ENCODE measurements at places on chromosomes 4 and X.
A peak's percentile ranks its signal among the peaks of the same experiment; 100 is the strongest.

DNA sequence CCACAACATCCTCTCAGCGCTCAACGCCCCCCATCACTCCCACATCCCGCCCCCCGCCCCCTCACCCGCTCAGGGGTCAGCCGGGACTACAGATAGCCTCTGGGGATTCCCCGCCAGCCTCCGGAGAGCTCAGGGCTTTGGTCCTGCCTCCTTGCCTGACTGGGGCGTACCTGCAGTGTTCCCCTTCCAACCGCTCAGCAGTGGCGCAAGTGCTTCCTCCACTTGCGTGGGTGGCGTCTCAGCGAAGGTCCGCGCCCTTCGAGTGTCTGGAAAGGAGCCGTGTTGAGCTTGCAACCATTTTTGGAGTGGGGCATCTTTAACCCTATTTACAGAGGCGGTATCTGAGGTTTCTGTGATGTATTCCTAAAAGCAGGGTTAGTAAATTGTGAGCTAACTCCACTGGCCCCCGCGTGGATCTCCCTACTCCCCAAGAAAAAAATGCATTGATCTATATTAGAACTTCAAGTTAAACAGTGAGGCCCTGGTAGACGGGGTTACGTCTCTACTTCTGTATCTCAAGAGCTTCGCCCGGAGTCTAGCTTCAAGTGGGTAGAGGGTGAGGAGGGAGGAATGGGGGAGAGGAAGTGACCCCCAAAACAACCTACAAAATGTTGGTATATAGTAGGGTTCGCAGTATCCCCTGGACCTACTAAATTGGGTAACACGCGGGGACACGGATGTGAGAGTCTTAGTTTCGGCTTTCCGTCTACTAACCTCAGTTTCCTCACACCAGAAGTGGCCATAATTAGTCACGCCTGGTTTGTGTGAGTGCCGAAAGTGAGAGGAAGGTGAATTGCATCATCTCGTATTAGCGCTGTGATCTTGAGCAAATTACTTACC, 16.1 kb downstream of the NKX3-2 start:
- no peak overlapping the region for H3K27ac ChIP-seq
- no peaks in the 10 kb centered on the region for H3K4me1 ChIP-seq
- H3K36me3 ChIP-seq = no peaks in the 10 kb centered on the region
- H3K27me3 ChIP-seq = no peaks in the 10 kb centered on the region

- no peak for DNase-seq
- H3K4me1 ChIP-seq = peaks cover 17% of the 10 kb centered on the region
- peak overlapping the region; percentile 84 for H3K27ac ChIP-seq
- peak overlapping the region; percentile 64 for H3K4me3 ChIP-seq
- H3K36me3 ChIP-seq = peaks cover 2% of the 10 kb centered on the region
- H3K27me3 ChIP-seq = no peaks in the 10 kb centered on the region
These were observed 1.4 kb downstream of the MID1 start for GRCh38 chrX:10618961-10619360.

DNA sequence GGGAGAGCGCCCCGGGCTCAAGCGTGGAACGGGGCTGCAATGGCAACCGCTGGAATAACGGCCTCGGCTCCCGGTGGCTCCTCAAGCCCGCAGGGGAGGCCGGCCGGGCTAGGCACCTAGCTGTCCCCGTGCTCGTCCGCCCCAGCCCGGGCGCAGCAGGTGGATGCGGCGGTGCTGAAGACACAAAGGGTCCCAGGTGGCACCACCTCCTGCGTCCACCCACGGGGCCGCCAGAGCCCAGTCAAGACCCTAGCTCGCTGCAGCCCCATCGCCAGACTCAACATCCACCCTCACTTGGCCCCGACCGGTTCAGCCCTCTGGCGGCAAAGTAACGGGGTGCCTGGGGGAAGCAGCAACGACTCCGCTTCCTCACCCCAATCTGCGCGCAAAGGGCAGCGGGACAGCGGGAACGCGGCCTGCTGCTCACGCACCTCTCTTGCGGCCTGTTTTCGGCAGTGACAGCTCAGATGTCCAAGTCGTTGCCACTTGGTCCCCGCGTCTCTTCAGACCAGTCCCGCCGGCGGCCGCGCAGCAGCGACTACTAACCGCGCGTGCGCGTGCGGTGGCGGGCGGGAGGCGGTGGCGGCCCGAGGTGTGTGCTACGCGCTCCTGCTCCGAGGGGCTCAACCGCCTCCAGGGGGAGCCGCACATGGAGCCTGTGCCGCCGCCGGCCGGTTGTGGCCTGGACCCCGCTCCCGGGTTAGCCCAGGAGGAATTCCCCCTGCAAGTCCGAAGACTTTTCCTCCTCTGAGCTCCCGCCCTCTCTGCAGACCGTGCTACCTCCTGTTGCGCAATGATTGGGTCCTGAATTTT, at the start of gene CLGN:
Gene CLGN (minus strand): TSS at position 543 of the 813 bp plus-strand sequence. CDS start 14,570 bp downstream, outside the sequence.
- H3K4me1 ChIP-seq = peaks cover 9% of the 10 kb centered on the region
- H3K4me3 ChIP-seq = peak within 1 kb of the TSS; percentile 71
- H3K27me3 ChIP-seq = no peaks in the 10 kb centered on the region
- peak within 1 kb of the TSS; percentile 67 for H3K27ac ChIP-seq
- H3K36me3 ChIP-seq = no peaks in the 10 kb centered on the region

DNA sequence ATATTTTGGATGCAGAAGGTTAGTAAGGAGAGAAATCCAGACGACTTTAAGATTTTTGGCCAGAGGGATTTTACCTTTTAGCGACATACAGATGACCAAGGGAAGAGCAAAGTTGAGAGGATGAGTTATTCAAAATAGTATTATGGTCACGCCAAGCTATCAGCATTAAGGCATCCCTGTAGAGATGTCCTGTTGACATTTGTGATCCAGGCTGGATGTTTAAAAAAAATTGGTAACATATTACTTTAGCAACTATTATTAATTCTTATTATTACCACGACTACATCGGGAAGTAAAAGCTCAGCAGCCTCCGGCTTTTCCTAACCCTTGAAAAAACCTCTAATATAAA, 562 bp upstream of the OSTC start:
- no peaks in the 10 kb centered on the region for H3K4me1 ChIP-seq
- H3K27ac ChIP-seq = peak overlapping the region; percentile 90
- no peak for DNase-seq
- peaks cover 8% of the 10 kb centered on the region for H3K36me3 ChIP-seq
- no peaks in the 10 kb centered on the region for H3K27me3 ChIP-seq
- H3K4me3 ChIP-seq = peak overlapping the region; percentile 99

DNA sequence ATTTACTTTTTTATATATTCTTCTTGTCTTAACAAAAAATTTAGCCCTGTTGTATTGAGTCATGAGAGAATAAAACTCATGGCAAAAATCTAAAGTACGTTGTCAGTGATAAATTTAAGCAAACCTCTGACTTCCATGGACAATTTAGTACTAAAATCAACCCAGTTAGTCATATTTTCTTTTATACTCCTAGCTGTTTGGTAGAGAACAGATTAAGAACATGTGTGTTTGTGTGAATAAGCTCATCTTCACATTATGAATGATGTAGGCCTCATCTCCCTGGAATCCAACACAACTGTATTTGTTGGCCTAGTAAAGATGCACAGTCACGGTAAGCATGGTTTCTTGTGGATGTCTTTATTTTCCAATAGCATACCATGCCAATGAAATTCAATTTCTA, 40.8 kb upstream of the FAM47B start:
- no peak overlapping the region for H3K27ac ChIP-seq
- H3K27me3 ChIP-seq = no peaks in the 10 kb centered on the region
- no peak overlapping the region for H3K4me3 ChIP-seq
